ENCODE measurements at places on chromosomes 12 and 14.

GRCh38 chr12:115213538-115214016 is 529.6 kb upstream of the TBX3 start:
- peak; percentile 61 for DNase-seq

GRCh38 chr12:12528361-12529270 is 34.0 kb downstream of the DUSP16 start:
- DNase-seq: no peak

- DNase-seq: no peak
These were observed 58.7 kb upstream of the GZMB start for GRCh38 chr14:24692382-24693352.

DNA sequence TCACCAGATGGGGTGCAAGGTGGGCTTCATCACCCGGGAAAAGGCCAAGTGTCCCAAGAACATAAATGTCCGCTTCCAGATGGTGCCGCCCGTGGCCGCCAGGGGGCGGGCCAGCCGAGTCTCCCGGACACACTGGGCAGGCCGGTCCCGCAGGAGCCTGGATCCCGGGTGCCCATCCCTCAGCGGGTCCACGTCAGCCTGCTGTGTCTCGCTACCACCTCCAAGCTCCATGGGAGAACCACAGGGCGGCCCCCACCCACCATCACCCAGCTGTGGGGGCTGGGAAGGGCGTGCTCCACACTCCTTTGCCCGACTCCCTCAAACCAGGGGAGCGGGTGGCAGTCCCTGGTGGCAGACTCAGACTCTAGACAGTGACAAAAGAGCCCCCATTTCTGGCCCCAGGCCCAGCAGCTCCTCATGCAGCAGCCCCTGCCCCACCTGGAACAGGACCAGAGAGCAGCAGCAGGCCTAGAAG is 22.0 kb upstream of the NUDT14 start:
- DNase-seq: peak; percentile 93

- no peak for DNase-seq
These were observed 224.3 kb upstream of the ATP2B1 start for GRCh38 chr12:89932954-89933353.

- DNase-seq: no peak
These were observed 451.7 kb downstream of the TMEM117 start for GRCh38 chr12:44287545-44287944.

- DNase-seq: no peak
These were observed 8.1 kb downstream of the GPR84 start for GRCh38 chr12:54356228-54356627.

DNA sequence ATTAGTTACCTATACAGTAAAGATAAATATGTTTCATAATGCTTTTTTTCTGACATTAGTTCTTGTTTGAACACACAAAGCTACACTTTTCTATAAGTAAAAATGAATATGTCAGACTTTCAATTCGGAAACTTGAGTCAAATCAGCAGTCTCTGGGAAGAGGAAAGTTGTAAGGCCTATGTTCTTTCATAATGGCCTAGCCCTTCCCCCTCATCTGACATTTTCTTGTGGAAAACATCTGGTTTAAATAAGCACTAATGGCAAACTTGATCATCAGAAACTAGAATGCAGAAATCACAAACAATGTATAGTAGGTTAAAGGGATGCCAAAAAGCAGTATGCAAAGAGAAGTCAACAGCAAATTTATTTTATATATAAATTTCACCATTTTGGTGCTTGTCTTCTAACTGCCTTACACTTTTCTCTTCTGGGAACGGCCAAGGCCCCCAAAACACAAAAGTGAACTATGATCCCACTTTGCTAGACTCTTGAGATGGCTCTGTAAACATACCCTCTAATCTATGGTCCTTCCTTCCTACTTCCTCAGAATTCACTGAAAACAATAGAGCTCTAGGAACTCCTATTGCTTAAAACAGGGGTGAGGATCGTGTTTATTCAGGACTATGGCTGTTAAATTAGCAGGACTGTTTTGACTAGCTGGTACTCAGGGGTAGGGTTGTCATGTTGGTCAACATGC is 444.1 kb downstream of the RAD51B start:
- peak; percentile 30 for DNase-seq

DNA sequence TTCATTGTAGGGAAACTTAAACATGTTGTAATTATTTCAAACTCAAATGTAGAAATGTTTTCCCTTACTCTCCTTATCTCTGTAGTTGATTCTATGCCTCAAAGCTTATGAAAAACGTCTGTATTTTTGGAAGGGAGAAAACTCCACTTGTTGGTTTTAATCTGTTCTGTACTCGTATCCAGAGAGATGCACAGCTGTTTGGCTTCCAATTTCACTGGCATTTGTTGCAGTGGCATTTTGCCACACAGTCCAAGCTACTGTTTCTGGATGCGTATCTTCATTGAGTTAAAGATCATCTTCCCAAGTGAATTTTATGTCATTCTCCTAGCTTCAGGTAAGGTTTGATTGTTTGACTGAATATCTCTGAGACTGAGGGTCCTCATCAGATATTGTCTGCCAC is 481.4 kb downstream of the TRHDE start:
- DNase-seq: no peak

DNA sequence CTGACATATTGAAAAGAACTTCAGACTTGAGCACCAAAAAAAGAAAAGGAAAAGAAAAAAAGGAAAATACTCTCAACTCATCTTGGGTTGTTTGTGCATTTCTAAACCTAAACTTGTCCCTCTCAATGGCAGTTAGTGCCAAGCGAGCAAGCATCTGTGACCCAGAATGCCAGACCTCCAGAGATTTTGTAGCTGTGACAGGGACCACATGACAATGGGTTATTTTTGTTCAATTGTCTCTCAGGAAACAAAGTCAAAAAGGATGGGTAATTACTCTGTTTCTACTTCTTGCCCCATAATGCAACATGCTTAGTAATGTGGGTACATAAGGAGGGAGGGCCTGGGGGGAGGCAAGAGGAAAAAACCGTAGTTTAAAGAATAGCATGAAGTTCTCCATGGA is 285.7 kb upstream of the RTL1 start:
- no peak for DNase-seq

- DNase-seq: no peak
These were observed 300.5 kb downstream of the IPO8 start for GRCh38 chr12:30395190-30395589.

DNA sequence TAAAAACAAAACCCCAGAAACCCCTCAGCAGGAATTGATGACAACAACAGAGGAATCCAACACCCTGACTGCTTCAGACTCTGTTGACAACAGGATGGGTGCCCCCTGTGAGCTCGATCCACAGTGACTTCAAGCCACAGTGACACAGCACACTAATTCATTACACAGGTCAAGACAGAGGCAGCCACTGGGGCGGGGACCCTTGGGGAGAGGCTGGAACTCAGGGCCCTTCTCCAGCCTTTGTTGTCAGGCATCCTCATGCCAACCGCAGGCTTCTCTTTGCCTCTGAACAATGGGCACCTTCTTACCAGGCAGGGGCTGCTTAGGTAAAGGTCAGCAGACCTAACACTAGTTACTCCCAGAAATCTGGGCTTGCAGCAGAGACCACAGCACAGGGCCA is 37.6 kb downstream of the ACADS start:
- DNase-seq: no peak

DNA sequence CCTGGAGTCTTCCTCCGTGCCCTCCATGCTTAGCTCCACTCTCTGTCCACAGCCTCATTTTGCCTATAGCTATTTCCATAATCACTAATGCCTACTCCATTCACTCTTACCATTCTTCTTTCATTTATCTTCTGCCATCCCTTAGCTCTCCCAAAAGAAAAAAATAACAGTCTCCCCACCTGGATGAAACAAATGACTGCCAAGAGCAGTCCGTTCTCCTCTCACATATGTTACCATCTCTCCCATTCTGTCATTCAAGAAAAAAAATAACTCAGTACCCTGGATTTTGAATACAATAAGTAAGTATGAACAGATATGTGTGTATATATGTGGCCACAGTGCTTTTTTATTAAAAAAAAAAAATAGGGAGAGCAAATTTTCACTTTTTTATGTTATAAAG is 13.2 kb downstream of the DUSP16 start:
- no peak for DNase-seq

GRCh38 chr14:100667656-100668055 is 59.0 kb upstream of the DLK1 start:
- no peak for DNase-seq

DNA sequence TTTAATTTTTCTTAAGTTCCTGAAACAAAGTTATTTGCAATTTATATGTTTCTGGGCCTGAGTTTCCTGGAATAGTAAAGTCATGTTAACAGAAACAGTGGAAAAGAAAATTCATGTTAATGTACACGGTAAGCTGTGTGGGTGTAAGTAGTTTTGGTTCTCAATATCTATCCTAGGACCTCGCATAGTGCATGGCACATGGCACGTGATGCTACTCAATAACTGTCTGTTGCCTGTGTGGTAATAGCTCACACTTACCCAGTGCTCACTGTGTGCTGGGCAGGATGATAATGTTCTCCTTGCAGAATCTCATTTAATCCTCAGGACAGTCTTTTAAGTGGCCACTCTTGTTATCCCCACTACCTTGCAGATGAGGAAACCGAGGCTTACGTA is 100.7 kb downstream of the DUSP16 start:
- no peak for DNase-seq

- DNase-seq: no peak
These were observed 286.5 kb upstream of the TMPO start for GRCh38 chr12:98228683-98229539.

- no peak for DNase-seq
These were observed 17.4 kb upstream of the SLC10A1 start for GRCh38 chr14:69814397-69814796.

DNA sequence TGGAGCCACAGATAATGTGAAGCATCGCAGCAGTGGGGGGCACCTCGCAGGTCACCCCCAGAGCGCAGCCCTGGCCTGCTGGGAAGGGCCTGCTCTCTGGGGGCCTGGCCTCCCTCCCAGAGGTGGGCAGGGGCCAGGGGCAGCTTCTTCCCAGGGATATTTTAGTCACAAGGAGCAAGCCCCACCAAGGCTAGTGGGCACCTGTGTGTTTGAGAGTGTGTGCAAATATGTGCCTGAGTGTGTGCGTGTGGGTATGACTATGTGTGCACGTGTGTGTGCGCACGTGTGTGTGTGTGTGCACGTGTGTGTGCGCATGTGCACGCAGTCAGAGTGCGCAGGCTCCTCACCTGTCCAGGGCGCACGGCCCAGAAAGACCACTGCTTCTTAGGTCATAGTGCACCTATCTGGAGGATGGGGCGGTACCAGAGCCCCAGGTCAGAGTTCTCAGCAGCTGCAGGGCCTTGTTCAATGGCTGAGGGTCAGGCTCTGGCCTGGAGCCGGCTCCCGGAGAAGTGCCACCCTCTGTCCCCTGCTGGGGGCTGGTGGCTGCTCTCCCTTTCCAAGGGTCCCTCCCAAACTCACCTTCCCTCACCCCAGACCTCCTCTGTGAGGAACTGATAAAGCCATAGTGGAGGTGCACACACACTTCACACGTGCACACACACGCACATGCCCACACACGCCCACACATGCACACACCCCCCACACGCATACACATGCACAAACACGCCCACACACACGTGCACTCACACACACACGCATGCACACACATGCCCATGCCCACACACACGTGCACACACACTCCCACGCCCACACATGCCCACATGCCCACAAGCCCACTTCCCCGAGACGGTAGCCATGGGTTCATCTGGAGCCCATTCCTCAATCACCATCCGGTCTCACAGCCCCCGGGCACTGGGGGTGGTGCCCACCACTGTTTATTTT is 128.5 kb downstream of the KIF26A start:
- DNase-seq: no peak

- no peak for DNase-seq
These were observed 1.8 kb upstream of the AQP5 start for GRCh38 chr12:49959685-49960473.

- DNase-seq: no peak
These were observed 4.3 kb downstream of the PLEKHG6 start for GRCh38 chr12:6314776-6315175.

All from SK-N-SH (cell line).